ENCODE measurements at places on chromosomes 4 and X.

GRCh38 chr4:48195374-48195773 is 61.3 kb upstream of the TXK start:
- no peak for DNase-seq

GRCh38 chr4:11506194-11506593 is 77.5 kb upstream of the HS3ST1 start:
- no peak for DNase-seq

DNA sequence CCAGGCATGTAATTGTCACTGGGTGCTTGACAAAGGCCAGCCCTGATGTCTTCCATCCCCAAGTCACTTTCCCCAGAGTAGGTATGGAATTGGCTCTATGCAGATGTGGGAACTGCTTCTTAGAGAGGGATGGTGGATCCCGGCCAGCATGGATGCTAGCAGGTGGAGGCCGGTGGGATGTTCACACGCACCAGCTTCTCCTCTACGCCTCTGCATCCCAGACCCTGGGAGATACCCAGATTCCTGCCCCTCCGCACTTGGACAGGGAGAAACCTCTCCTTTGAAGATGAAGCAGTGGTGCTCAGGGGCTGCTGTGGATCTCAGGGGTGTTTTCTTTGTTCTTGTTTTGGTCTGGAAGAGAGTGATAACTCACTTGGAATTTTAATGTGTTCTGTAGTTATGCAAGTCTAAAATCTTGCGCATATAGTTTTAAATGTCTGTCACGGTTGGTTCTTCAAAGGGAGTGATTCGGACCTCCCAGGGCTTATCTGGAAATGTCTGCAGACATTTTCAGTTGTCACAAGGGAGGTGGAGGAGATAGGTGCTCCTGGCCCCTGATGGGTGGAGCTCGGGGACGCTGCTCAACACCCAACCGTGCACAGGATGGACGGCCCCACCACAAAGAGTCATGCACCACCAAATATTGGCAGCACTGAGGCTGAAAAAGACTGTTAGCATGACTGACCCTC is 308.0 kb downstream of the DHRSX start:
- no peak for DNase-seq

GRCh38 chr4:166994686-166995085 is 239.6 kb downstream of the SPOCK3 start:
- DNase-seq: no peak

DNA sequence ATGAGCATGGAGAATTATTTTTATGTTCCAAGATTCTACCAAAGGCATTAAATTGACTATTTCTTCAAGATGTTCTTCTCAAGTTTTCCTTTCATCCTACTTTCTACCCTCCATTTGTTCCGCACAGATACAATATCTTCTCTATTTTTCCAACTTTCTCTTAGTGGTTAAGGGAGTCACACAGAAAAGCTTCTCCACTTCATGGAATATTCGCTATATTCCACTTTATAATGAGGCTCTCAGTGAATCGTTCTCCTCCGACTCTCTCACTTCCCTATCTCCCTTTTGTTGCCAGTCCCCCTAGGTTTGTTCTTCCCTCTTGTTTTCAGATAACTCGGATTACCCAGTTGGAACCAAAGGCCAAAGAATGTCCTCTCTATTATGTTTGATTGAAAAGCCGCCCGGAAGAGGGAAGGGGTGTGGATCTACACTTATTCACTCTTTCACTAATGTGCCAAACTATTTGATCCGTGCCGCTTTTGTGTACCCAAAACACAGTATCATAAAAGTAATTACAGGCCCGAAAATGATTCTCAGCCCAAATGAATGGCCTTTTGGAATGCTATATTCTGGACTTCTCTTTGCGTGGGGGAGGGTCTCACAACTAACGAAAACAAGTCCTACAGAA is 1.2 kb downstream of the SH3D19 start:
- no peak for DNase-seq
